RWPE2 (cell line): ENCODE measurements at places on chromosomes 4 and X.

DNA sequence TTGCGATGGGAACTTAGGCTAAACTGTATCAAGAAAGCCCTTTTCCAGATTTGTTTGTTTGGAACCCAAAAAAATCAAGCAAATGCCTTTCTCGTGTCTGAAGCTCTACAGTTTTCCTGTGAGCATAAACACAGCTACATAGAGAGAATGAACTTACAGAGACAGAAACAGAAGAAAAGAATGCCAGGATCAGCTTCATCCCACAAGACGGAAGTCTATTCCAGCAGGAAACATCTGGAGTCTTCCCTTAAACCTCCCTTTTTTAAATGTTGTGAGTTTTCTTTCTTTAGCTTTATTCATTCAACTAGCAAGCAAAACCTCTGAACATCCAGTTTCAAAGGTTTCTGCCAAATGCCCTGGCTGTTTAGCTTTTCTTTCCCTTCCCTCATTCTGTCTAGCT, 32.6 kb upstream of the ZFP42 start:
- DNase-seq: no peak

GRCh38 chrX:102517326-102517725, 787 bp upstream of the TMSB15A start:
- no peak for DNase-seq

GRCh38 chr4:306551-306961, 1.3 kb upstream of the ZNF732 start:
- no peak for DNase-seq

DNA sequence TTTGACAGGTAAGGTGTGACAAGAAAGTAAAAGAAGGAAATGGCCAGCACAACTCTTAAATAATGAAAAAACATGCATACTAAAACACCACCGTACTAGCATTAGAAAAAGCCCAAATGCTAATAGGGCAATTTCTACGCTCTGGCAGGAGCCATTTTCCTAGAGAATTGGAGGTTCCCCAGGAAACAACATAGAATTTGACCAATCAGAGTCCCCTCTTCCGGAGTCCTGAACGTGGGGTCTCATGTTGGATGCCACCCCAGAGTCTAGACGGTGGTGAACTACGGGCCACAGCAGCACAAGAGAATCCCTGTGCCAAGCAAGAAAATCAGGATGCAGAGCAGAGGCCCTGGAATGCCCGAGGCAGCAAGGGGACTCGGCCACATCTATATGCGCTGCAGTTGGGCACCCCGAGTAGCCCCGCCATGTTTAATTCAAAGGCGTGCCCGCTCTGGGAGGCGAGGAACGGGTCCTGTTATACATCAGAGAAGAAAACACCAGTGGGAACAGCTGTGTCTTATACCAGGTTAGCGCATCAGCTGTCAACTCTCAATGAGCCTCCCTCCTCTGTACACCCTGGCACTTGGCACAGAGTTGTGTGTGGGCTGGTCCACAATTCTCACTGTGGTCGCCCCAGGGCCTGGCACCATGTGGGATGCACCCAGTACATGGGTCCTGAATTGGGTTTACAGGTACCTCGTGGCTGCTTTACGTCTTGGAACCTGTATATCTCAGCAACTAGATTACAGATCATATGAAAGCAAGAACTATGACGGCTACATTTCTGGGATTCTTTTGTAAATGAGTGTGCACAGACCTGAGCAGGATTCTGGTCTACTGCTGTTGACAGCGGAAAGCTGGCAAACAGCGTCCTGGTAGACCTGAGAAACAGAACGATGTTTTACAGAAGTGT, 52.1 kb downstream of the SEL1L3 start:
- no peak for DNase-seq

DNA sequence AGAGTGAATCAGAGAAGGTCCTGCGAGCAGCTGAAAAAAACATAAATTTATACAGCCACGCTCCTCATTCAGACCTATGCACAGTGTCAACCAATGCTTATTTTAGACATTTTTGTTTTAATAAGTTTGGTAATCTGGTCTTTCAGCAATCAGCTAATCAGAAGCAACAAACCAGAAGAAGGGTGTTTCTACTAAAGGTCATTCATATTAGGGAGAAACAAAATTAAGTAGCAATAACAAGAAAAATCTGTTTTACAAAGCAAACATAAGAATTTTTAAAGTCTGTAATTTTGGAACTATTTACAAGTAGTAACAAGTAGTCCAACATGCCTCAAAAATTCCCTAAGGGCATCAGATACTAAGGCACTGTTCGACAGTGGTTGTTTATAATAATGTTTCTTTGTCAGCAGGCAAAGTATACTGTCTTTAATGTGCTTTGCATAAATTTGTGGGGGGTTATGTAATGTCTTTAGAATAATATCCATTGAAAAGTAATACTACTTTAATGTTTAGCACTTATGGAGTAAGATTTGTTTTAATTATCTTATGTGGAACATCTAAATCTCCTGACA, 82.8 kb downstream of the PHOX2B start:
- DNase-seq: no peak

GRCh38 chr4:10639664-10640063, 44.9 kb downstream of the CLNK start:
- no peak for DNase-seq

- no peak for DNase-seq
Measured at GRCh38 chr4:185265942-185266341, 56.5 kb downstream of the SNX25 start.

- no peak for DNase-seq
Measured at GRCh38 chr4:30744386-30744785, 24.2 kb downstream of the PCDH7 start.

GRCh38 chr4:152009983-152010709, 249.3 kb upstream of the GATB start:
- no peak for DNase-seq

GRCh38 chr4:95867919-95868318, 28.0 kb downstream of the PDHA2 start:
- no peak for DNase-seq

DNA sequence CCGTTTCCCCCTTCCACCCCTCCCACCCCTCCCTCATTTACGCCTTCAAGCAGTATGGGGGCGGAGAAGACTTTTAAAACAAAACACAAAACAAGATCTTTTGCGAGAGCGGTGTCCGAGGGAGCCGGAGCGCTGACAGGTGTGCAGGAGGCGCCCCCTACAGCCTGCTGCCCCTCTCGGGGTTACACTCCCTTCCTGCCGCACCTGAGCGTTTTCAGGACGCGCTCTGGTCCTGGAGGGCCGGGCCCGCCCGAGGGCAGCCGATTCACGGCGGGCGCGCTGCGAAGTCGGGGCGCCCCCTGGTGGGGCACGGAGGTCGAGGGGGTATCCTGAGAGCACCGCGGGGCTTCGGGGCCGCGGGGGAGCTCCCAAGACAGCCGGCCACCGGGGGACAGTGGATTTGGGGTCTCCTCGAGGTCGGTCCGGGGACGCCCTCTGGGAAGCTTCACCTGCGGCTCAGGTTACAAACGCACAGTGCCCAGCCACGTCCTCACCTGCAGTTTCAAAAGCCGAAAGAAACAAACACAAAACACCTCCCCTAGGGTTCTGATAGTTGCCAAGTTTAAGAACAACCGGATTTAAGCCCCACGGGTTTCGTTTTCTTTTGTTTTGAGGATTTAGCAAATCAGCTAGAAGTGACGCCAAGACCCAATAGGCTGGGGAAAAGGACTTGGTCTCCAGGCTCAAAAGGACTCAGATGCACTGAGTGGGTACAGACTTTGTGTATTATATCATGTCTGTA, 8.0 kb upstream of the NEUROG2 start:
- DNase-seq: no peak

DNA sequence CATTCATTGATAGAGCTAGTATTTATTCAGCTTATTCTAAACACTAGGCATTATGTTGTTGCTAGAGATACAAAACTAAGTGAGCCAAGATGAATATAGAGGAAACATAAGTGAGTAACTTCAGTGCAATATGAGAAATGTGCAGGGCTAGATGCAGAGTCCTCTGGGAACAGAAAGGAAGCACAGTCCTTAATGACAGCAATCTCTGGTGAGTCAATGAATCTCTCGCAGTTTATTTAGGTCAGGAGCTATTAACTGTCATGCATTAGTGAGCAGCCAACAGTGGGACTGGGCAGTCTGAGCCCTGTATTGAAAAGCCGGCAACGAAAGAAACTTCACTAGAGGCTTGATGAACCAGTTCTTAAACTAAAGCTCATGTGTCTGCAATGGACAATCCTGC, 598.1 kb upstream of the MAGEB2 start:
- DNase-seq: no peak

- DNase-seq: no peak
Measured at GRCh38 chr4:13201241-13201640, 282.9 kb downstream of the RAB28 start.

- no peak for DNase-seq
Measured at GRCh38 chrX:13277539-13277938, 42.3 kb downstream of the ATXN3L start.

DNA sequence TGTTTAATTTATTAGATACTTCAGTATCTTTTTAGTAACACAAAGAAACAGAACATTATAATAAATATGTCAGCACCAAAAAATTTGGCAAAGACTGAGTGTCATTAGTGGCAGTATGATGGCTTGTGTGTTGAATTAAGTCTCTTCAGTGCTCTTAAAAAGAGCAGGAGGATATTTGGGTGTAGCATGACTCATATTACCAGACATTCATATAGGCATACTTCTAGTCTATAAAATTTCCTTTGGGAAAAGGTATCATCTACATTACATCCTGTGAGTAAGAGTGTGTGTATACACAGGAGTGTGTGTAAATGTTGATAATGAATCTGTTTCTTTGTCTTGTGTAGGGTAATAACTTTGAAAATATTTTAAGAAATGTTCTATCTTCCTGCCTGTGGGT, 135.7 kb downstream of the CNKSR2 start:
- no peak for DNase-seq

DNA sequence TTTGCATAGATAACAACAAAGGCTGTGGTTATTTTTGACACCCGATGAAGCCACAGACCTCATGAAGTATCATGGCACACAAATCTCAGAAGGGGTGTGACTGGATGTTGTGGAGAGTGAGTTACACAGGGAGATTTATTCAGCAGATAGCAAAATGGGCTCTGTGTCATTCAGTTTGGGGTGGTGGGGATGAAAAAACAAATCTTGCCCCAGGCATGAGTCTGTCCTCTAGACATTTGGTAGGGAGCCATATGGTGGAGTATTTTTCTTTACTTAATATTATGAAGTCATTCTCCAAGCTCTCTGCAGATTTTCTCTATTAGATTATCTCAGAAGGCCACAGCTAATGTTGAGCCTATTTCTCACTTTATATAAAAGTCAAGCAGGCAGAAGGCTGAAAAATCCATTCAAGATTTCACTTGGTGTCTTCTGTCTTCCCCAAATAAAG, 277.1 kb upstream of the TENM3 start:
- no peak for DNase-seq

GRCh38 chrX:105645667-105646357, 176.5 kb upstream of the NRK start:
- DNase-seq: no peak

DNA sequence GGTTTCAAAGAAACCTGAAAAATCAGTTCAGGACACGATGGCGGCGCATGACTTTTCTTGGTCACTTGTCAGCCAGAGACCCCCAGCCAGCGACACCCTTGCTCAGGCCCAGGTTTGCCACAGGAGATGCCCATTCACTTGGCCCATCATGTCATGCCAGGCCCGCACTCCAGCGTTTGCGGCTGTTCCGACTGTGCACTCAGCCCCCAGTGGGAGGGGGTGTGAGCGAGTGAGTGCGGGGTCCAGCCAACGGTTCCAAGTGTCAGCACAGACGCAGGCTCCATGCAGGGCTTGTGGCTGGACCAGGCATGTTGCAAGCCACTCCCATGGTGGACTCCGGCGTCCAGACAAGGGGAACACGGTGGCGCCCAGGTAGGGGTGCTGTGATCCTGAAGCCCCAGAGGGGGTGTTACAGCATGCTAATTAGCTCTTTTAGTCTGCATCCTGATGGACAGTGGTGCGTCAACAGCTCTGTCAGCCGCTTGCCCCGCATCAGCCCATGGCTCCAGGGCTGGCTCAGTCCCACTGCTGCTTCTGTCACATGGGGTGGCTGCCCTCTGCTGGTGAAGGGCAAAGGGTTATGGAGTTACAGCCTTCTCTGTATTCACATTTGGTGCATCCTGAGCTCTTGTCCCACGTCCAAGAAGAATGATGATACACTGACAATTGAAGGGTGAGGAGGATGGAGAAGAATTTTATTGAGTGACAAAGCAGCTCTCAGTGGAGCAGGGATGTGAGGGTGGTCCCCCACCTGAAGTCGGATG, 3.7 kb upstream of the MAEA start:
- DNase-seq: no peak

- no peak for DNase-seq
Measured at GRCh38 chr4:52869656-52870055, 7.5 kb downstream of the RASL11B start.

- DNase-seq: no peak
Measured at GRCh38 chr4:146063143-146063542, 112.4 kb upstream of the LSM6 start.

DNA sequence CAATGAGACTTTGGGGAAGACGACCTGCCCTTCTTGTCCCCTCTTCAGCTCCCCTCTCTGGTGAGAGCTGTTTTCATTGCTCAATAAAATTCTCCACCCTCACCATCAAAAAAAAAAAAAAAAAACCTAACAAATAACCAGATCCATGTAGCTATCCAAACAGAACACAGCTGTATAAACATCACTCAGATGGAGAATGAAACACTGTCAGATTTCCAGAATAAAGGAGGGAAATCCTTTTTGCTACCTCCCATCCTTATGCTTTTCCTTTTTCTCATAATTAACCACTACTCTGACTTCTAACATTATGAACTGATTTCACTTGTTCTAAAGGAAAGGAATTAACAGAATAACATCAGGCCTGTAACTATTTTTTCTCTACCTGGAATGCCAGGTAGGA, 155.6 kb downstream of the PPP4R3C start:
- DNase-seq: no peak

DNA sequence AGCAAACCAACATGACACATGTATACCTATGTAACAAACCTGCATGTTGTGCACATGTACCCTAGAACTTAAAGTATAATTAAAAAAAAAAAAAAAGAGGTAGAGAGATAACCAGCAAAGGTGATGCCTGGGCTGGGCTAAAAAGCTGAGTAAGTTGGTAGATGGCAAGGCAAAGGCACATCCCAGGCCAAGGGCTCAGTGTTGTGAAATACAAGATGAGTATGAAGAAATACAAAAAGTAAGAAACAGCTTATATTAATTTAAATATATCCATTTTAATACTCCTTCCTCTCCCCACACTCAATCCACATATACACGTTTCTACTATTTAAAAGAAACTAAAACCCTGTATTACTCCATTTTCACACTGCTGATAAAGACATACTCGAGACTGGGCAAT, 25.8 kb downstream of the TEC start:
- no peak for DNase-seq

- DNase-seq: no peak
Measured at GRCh38 chrX:148933881-148934280, 433.5 kb downstream of the AFF2 start.

- no peak for DNase-seq
Measured at GRCh38 chr4:18593297-18594002, 571.9 kb upstream of the LCORL start.

GRCh38 chr4:52657618-52658501, 1.2 kb downstream of the USP46 start:
- no peak for DNase-seq
